ENCODE measurements at places on chromosomes 5 and 9.

- DNase-seq = peak; percentile 28
These were observed 96.0 kb downstream of the GALNT10 start for GRCh38 chr5:154286557-154286956.

DNA sequence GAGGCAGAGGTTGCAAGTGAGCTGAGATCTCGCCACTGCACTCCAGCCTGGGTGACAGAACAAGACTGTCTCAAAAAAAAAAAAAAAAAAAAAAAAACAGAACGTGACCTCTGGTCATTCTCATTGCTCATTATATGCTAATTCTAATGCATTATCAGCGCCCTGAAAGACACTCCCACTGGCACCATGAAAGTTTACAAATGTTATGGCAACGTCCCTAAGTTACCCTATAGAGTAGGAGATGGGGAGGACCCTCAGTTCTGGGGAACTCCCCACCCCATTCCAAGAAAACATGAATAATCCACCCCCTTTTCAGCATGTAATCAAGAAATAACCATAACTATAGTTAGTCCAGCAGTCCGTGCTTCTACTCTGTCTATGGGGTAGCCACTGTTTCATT lies 48.9 kb upstream of the DENND4C start:
- no peak for DNase-seq

DNA sequence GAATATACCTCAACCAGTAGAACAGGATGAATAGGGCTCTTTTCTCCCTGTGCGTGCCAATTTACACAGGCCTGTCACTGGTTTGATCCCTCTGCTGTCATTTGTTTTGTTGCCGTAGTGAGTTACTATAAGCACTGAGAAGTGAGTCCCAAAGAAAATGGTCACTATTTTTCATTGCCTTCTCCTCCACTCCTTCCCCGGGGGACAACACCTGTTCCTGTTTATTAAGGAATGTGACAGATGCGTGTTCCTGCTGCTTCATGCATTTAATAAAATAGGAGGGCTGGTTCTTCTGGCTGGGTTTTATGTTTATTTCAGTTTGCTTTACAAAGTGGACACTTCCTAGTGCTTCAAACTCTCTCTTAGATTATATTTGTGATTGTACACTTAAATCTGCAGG lies 6.4 kb downstream of the THBS4 start:
- DNase-seq = no peak

DNA sequence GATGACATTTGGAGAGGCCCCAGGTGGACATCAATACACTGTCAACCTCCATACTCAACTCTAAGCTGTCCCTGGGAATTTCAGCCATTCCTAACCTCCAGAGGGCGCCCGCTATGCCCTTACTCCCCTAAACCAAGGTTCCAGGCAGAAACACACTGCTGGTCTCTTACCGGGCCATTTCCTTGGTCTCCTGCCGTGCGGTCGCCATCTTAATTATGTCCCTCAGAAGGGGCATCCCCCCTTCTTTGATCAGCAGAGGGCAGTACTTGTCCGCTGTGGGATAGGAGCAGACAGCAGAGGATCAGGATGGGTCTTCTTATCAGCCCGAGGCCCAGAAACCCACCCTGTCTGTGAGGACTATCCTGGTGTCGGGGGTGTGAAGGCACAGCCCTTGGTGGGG lies 9.3 kb upstream of the ZDHHC12 start:
- peak; percentile 88 for DNase-seq

GRCh38 chr5:129103397-129103796 lies 8.8 kb downstream of the ISOC1 start:
- no peak for DNase-seq

- DNase-seq = peak; percentile 91
These were observed 41.1 kb downstream of the NDUFS4 start for GRCh38 chr5:53601570-53601969.
